PC-9 (cell line): ENCODE measurements at places on chromosomes 11 and 22.

DNA sequence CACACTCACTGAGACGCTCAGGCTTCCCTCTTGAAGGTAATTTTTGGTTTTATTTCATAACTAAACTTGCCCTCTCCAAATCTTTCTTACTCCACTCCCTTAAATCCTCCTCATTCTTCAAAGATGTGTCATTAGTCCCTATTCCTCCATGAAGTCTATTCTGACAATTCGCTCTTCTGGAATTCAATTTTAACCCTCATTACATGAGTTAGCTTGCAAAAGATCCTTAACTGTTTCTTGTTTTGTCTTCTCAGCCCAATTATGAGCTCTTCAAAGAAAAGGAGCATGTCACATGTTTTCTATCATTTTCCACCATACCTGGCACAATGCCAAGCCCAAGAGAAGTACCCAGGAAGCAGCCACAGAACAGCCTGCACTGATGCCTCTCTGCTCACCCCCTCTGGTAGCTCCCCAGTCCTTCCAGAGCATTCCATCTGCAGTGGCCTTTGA, 13.0 kb downstream of the GALNT18 start:
- H3K27me3 ChIP-seq = peaks cover 38% of the 10 kb centered on the region
- H3K27ac ChIP-seq = no peak overlapping the region
- no peaks in the 10 kb centered on the region for H3K36me3 ChIP-seq
- no peak for DNase-seq
- no peaks in the 10 kb centered on the region for H3K4me1 ChIP-seq

- H3K27me3 ChIP-seq = no peaks in the 10 kb centered on the region
- peaks cover 35% of the 10 kb centered on the region for H3K4me1 ChIP-seq
- no peaks in the 10 kb centered on the region for H3K36me3 ChIP-seq
These were observed 4.2 kb upstream of the UVRAG start for GRCh38 chr11:75810637-75811390.

DNA sequence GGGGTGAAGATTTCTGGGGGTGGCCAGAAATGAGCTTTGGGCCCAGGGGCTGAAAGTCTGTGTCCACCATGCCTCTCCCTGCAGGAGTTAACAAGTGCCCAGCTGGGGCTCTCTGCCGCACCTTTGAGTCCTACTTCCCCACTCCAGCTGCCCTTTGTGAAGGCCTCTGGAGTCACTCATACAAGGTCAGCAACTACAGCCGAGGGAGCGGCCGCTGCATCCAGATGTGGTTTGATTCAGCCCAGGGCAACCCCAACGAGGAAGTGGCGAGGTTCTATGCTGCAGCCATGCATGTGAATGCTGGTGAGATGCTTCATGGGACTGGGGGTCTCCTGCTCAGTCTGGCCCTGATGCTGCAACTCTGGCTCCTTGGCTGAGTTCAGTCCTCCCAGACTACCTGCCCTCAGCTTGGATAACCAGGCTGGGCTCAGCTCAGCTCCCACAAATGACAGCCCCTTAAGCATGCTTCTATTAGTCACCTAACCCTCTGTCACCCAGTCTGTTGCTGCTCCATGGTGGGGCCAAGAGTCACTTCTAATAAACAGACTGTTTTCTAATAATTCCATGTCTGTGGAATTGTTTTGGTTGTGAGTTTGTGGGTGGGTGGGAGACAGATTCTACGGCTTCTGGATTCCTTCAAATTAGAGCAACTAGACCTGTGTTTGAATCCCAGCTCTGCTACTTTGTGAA, 3.0 kb upstream of the INPPL1 start:
- no peak for DNase-seq
- H3K4me3 ChIP-seq = no peak overlapping the region; the same call in 1 of the 2 replicates
- H3K27me3 ChIP-seq = no peaks in the 10 kb centered on the region
- no peaks in the 10 kb centered on the region for H3K36me3 ChIP-seq

DNA sequence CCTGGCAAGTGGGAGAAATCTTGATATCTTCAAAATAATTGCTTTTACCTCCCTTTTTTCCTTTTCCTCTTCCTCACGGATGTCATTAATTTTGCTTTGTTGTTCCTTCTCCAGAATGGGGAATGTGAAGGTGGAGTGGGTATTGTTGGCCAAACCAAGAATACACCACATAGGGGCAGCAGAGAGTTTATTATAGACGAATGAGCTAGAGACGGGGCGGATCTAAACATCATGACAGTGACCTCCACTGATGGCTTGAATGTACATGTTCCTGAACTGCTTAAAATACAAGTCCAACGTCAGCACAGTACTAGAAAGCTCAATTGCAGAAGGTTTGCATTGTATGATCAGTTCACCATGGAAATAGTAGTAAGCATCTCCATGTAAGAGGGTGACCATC, 122.3 kb upstream of the SNX19 start:
- H3K4me3 ChIP-seq = no peak overlapping the region
- no peak for DNase-seq
- H3K27ac ChIP-seq = no peak overlapping the region
- no peaks in the 10 kb centered on the region for H3K27me3 ChIP-seq

DNA sequence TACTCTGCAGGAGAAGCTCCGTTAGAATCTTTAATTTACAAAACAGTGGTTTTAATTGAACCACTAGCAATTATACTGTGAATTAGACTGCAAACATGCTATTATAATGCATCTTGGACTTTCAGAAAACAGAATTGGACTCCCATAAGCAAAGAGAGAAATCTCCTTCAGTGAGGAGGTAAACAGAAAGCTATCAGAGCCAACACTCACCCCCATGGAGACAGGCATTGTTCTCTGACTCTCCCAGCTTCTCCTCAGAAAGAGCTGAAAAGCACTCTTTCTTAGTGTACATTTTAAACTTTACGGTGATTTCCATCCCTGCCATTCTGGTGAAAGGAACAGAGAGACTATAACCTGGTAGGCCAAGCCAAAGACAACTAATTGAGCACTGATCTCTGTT, 176.9 kb downstream of the GRIA4 start:
- H3K4me3 ChIP-seq = no peak overlapping the region
- no peaks in the 10 kb centered on the region for H3K27me3 ChIP-seq
- no peak for DNase-seq
- no peaks in the 10 kb centered on the region for H3K4me1 ChIP-seq
